ENCODE measurements at places on chromosomes 2 and 18.

GRCh38 chr2:233223059-233223894 lies 28.2 kb upstream of the ATG16L1 start:
- no peak for DNase-seq

GRCh38 chr2:30990671-30991070 lies 147.6 kb downstream of the GALNT14 start:
- no peak for DNase-seq

- no peak for DNase-seq
These were observed 486.3 kb upstream of the FSHR start for GRCh38 chr2:49640630-49641029.

- no peak for DNase-seq
These were observed 245.7 kb downstream of the TNS1 start for GRCh38 chr2:217757108-217757463.

DNA sequence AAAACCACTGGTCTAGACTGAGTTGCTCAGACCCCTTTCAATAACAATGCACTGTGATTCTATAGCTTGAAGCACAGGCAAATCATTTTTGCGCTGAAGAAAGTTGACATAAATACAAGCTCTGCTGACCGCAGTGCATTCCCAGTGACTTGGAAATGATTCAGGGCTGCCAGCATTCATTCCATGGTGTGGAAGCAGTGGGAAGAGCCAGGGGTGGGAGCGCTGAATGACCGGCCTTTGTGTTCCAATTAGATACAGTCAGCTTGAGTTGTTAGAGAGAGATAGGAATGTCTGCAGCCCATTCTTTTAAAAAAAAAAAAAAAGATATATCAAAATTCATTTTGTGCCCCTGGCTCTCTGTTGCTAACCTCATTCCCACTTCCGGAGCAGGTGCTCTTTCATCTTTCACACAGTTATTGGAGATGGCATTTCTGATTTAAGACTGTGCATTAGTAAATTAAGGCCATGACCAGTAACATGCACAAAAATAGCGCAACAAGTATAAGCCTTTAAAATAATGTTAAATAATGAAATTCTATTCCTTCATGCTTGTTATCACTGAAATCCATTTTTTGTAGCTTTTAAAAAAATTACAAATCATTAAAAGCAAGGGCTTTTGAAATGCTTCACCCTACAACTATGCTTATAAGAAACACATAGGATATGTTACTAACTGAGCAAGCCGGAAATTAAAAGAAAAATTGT lies 59.4 kb upstream of the CTLA4 start:
- DNase-seq, result no peak

GRCh38 chr2:188524519-188525113 lies 232.9 kb downstream of the GULP1 start:
- peak; percentile 52 for DNase-seq

DNA sequence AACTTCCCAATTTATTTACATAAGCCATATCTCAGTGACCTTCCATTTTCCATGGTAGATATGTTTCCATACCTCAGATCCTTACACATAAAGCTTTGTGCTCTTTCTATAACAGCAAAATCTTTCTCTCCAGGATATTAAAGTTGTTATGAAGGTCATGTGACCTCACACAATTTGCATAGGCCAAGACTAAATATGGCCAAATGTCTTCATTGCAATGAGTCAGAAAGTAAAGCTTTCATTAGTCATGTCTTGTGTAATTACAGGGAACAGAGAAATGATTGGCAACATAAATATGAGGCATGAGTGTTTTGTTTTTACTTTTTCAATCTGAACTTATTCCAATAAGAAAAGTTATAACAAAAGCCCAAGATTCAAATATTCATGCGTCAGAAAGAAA lies 243.5 kb downstream of the ASXL3 start:
- DNase-seq, result no peak

DNA sequence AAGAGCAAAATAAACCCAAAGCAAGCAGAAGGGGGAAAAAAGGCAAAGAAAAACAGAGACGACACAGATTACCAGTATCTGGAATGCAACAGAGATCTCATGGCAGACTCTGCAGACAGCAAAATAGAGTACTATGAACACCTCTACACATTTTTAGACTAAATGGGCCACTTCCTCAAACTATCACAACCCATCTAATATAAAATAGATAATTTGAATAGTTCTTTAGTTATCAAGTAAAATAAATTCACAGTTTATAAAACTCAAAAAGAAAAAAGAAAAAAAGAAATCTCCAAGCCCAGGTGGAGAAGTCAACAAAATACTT lies 16.6 kb downstream of the SESTD1 start:
- DNase-seq, result no peak

DNA sequence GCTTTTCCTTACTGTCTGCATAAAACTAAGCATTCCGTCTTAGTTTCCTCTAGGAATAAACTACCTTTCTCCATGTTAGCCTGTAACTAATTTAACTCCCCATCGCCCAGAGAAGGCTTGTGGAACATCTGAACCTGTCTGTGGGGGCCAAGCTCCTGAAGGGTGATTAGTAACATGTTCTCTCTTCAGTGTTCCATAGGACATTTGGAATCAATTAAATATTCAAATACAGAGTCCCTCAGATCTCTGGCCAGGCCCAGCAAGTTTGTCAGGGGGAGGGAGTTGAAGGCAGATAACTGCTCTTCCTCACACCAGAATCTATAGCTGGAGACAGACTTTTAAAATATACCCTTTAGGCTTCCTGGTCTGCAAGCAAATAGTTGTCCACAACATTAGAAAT lies 8.8 kb downstream of the RDH14 start:
- DNase-seq, result no peak

- no peak for DNase-seq
These were observed 37.0 kb downstream of the CTIF start for GRCh38 chr18:48575658-48576456.

DNA sequence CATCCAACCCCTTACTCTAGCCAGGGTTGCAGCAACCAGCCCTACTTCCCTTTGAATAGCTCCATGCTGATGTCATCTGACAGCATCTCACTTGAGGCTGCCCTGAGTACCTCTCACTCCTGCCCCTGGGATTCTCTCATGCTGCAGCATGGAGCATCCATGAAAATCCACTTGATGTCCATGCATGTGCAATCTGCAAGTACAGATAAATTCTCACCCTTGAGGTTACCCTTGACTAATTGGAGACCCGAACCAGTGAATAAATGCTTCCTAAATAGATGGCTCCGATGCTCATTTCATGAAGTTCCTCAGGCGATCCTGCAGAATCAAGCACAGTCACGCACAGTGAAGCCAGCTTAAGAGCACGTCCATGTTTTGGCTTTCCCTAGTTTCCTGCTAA lies 298.3 kb downstream of the RBM43 start:
- no peak for DNase-seq

GRCh38 chr18:57110290-57110689 lies 36.6 kb upstream of the BOD1L2 start:
- DNase-seq, result peak; percentile 17

GRCh38 chr2:10283106-10284062 lies 19.3 kb upstream of the HPCAL1 start:
- peak; percentile 99 for DNase-seq

DNA sequence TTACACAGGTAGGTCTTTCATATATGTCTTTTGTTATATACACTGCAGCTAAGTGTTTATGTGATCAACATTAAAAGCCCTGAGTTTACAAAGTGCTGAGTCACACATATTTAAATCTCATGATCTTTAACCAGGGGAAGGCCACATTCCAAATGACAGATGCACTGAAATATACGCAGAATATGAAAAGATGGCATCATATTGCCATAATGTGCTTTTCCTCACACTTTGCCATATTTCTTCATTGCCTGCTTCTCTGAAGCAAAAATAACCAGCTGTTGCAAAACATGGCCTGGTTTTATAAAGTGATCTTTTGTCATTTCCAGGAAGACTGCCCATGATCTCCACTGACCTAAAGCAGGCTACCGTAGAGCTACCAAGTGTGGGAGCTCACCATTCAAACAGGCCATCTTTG lies 93.5 kb upstream of the MAPRE2 start:
- DNase-seq, result no peak

DNA sequence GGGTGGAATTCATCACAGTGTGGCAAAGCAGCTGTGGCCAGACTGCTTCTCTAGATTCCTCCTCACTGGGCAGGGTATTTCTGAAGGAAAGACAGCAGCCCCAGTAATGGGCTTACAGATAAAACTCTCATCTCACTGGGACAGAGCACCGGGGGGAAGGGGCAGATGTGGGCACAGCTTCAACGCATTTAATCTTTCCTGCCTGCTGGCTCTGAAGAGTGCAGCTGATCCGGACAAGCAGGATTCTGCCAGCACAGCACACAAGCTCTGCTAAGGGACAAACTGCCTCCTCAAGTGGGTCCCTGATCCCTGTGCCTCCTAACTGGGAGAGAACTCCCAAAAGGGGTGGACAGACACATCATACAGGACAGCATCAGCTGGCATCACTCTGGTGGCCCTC lies 779.9 kb upstream of the CNTNAP5 start:
- no peak for DNase-seq

- peak; percentile 69 for DNase-seq
These were observed 69.3 kb downstream of the MARCO start for GRCh38 chr2:119011162-119011909.

- no peak for DNase-seq
These were observed 81.0 kb downstream of the APLF start for GRCh38 chr2:68548396-68548795.

- DNase-seq, result peak; percentile 41
These were observed 512.9 kb upstream of the ACVR2A start for GRCh38 chr2:147331790-147332419.

DNA sequence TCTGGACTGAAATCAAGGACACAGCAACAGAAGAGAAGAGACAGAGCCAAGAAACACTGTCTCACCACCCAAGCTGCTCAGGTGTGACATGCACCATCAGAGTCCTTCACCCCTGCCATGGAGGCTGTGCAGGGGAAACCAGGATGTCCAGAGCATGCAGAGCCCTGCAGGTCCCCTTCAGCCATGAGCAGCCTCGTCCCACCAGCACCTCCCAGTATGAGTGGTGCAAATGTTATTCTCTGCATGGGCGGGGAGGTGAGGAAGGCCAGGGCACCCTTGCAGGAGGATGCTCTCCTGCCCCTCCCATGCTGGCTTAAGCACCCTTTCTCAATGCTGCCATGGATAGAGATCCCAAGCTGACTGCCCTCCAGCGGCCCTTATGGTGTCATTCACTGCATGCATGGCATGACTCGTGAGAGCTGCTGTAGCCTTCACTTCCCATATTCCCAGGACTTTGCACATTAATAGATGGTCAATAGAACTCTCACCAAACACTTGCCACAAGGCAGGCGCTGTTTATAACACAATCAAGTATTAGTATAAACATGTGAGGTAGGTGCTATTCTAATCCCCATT lies 171.0 kb downstream of the ANAPC1 start:
- no peak for DNase-seq

GRCh38 chr2:121075641-121076497 lies 209.1 kb downstream of the TFCP2L1 start:
- DNase-seq, result no peak

DNA sequence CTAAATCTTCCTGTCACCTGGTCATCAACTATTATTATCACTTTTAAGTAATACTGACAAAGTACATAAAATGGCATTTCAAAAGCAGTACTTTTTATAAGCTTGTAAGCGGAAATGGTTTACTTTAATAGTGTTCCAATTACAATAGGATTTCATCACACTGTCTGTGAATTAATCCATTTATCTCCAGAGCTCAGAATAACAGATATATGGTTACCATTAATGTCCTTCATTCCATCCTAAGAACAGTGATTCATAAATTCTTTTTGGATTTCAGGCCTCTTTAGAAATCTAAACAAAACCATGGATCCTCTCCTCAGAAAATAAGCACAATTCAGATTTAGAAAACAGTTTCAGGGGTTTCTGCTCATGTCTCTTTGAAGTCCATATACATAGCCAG lies 68.4 kb downstream of the PID1 start:
- no peak for DNase-seq

GRCh38 chr2:60408811-60409530 lies 144.5 kb downstream of the BCL11A start:
- no peak for DNase-seq

- DNase-seq, result no peak
These were observed 77.5 kb upstream of the DAPL1 start for GRCh38 chr2:158717366-158718195.

- DNase-seq, result no peak
These were observed 560.2 kb downstream of the LRP1B start for GRCh38 chr2:141570474-141571131.

DNA sequence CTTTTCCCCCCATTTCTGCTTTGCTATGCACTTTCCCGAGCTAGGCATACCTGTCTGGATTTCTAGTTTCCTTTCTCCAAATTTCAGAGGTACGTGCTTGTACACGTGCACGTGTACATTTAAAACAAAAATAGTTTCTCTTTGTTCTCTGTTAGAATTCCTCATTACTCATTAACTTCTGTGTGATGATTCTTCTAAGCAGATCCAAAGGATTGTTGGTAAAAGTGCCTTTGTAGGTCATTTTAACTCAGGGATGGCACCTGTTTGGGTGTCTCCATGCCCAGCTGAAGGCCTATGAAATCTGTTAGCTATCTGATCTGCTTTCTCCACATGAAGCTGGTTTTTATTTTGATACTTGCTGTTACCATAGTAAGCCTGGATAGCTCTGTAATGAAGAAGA lies 264.3 kb downstream of the LPIN1 start:
- DNase-seq, result no peak

- no peak for DNase-seq
These were observed 1022.0 kb upstream of the CELF4 start for GRCh38 chr18:38587571-38587970.

DNA sequence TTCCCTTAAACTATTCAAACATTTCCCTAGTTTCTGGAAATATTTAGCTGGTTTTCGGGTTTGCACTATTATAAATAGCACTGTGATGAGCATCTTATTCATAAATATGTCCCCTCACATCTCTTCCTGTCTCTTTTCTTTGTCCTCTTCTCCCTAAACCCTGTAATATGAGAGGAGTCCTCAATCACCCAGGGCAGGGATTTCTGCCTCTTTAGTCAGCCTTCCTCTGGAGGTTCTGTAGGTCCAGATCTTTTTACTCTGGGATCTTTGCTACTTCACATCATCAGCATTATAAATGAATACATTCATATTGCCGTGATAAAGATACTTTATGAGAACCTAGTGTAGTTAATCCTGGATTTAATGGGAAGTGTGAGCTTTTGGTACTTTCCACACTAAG lies 87.9 kb upstream of the TTN start:
- DNase-seq, result no peak

DNA sequence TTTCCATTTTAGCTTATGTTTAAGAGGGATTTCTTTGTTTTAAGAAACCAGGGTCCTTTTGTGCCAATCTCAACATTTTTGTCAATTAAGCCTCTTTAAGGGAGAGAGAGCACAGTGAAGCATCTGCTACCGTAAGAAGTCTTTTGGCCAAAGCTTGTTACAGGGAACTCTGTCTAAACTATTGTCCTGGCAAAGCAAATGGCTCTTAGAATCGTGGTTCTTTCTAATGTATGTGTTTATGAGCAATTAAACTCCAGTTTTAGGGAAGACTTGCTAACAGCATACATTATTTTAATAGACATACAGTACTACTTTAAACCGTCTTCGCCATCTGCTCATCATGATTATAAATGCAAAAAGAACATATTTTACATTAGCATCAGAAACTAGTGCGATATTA lies 202.1 kb downstream of the CDCA7 start:
- no peak for DNase-seq

Data from NB4 (cell line).